Left renal pelvis (tissue), 4 donors: ENCODE measurements at places on chromosomes 5 and 9. TPM values are rescaled to one million over a fixed set of nuclear protein-coding genes. Genes with fewer than 3 reads are reported as not detected.

GRCh38 chr5:147234825-147235635 lies at the start of gene STK32A:
Gene STK32A (plus strand): TSS chr5:147235026. CDS start chr5:147239635, 4,609 bp downstream.
- peak; percentile 63 for DNase-seq

DNA sequence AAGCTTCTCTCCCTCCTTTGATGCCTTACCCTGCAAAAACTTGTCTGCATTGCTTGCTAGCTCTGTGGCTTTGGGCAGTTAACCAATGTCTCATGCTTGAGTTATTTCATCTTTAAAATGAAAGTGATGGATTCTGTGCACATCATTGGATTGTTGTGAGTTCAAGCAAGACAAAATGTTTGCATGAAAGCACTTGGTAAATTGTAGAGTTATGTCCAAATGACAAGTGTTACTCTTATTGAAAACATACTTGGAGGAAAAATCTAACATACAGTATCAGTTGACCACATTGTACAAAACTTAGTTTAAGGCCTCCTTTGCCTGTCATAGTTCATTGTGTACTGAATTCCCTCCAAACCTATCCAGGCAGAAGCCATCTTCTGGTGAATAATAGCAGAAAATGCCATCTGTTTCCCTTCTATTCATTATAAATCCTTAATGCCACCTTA lies 30.0 kb downstream of the TGFBR1 start:
- DNase-seq, result no peak

GRCh38 chr9:4805191-4805918 lies 12.6 kb downstream of the RCL1 start:
- DNase-seq, result no peak

GRCh38 chr5:174310706-174311105 lies 265.2 kb downstream of the NSG2 start:
- no peak for DNase-seq

GRCh38 chr5:1420211-1421195 lies 24.7 kb downstream of the SLC6A3 start:
- no peak for DNase-seq

- DNase-seq, result no peak
Measured at GRCh38 chr5:150469718-150470469, 20.4 kb upstream of the RPS14 start.

DNA sequence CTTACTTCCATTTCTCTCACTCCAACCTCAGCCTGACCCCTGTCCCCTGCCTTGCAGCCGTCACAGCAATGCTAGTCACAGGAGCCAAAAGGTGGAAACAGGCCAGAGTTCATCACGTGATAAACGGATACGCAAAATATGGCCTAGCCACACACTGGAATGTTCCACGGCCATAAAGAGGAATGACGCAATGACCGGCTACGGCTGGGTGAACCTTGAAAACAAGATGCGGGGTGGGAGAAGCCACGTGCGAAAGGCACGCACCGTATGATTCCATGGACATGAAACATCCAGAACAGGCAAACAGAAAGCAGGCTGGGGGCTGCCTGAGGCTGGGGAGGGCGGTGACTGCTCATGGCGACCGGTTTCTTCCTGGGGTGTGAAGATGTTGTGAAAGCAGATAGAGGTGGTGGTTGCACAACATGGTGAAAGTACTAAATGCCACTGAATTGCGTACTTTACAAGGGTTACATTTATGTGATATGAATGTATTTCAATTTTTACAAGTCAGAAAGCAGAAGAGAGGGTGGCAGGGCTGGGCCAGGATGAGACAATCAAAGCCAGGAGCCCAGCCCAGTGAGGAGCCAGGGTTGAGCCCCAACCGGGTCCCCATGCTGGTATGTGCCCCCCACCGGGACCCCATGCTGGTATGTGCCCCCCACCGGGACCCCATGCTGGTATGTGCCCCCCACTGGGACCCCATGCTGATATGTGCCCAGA lies 117.8 kb upstream of the SARDH start:
- peak; percentile 60 for DNase-seq

- no peak for DNase-seq
Measured at GRCh38 chr5:115624994-115625393, 842 bp downstream of the TMED7 start.

GRCh38 chr5:14266686-14267085 lies 123.5 kb downstream of the TRIO start:
- no peak for DNase-seq

DNA sequence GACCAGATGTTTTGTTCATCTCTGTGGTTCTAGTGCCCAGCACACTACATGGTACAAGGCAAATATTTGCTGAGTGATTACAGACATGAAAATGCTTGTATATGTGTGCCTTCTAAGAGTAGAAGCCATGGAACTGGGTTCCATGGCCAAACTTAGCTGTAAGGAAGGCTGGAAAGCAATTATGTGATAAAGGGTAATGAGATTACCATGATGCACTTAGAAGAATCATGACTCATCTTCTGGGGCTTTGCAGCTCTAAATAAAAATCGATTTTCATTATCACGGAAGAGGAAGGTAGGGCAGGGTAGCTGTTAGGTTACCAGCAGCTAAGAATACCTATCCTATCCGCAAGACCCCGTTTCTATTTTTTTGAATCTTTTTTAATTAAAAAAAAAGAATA lies 28.0 kb downstream of the RFK start:
- no peak for DNase-seq

- DNase-seq, result no peak
Measured at GRCh38 chr5:156934450-156935211, 28.4 kb downstream of the TIMD4 start.

GRCh38 chr5:113487416-113487780 lies 855 bp downstream of the MCC start:
- DNase-seq, result peak; percentile 14

DNA sequence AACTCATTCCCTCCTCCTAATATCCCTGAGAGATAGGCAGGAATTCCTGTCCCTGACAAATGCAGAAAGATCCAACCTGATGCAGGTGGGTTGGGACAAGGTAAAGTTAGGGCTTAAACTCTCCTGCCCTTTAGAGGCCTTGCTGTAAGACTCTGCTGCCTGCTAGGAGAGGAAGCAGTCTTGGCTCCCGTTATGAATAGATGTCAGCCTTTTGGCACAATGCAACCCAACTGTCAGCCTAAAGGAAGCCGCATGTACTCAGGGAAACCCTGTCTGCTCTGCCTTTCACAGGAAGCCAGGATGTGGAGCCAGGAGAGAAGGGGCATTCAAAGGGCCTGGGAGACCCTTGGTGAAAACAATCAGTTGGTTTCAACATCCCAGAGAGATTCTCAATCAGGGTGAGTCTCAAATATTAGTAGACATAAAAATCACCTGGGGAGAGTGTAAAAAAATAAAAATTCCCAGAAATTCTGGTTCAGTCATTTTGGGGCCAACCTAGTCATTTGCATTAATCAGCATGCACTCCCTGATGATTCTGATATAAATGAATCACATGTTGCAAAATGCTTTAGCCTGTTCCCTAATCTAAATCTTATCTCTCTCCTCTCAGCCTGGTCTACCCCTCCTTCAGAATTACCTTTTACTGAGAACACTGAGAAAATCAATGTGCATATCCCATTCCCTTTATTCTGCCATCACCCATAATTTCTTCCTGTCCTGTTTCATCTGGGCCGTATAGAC lies 136.2 kb upstream of the TRIM32 start:
- no peak for DNase-seq

- no peak for DNase-seq
Measured at GRCh38 chr5:6307304-6307703, 71.0 kb downstream of the MED10 start.

- no peak for DNase-seq
Measured at GRCh38 chr9:22595805-22596204, 149.2 kb downstream of the DMRTA1 start.

GRCh38 chr5:137613554-137614265 lies 114.6 kb upstream of the SPOCK1 start:
- DNase-seq, result no peak

DNA sequence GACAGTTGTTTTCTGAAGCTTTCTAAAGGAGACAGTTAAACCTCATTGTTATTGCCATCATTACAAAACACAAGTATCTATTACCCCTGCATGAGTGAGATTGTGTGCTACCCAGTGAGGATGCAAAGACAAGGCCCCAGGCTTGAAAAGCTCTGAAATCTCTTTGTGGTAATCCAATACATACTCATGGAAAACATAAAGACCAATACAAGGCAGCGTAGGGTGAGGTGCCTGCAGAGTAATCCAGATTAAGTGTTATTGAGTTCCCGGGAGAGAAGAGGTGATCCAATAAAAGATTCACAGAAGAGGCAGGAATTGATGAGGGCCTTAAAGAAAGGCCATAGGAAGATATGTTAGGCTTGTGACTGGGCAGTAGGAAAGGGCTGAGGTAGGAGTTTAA lies 150.1 kb downstream of the MEF2C start:
- DNase-seq, result no peak

GRCh38 chr9:36400332-36401163 lies 479 bp upstream of the RNF38 start:
- no peak for DNase-seq

- DNase-seq, result no peak
Measured at GRCh38 chr5:60207040-60207439, 313.5 kb upstream of the PDE4D start.

DNA sequence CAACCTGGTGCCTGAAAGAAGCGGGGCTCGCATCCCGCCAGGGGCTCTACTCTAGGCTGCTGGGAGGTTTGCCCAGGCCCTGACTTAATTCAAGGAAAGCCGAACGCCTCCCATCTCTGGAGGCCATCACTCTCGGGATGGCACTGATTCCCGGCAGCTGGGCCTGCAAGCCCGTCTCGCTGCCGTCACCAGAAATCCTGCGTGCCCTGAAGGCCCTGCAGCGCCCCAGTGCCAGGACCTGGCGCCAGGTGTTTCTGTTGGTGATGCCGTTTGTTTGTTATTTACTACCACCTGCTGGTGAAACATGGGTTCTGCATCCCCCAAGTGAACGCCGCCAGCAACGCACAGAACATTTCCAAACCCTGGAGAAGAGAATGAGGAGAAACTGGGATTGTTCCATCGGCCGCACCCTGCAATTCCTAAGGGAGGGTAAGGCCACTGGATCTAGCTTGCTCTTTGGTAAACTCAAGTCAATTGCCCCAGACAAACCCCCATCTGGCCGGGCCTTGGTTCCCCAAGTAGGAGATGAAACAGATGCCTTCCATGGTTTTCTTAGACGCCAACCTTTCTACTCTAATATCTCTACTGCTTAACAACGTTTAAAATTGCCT lies 77.9 kb downstream of the AK8 start:
- no peak for DNase-seq

- no peak for DNase-seq
Measured at GRCh38 chr9:79143211-79143610, 428.6 kb upstream of the TLE4 start.

DNA sequence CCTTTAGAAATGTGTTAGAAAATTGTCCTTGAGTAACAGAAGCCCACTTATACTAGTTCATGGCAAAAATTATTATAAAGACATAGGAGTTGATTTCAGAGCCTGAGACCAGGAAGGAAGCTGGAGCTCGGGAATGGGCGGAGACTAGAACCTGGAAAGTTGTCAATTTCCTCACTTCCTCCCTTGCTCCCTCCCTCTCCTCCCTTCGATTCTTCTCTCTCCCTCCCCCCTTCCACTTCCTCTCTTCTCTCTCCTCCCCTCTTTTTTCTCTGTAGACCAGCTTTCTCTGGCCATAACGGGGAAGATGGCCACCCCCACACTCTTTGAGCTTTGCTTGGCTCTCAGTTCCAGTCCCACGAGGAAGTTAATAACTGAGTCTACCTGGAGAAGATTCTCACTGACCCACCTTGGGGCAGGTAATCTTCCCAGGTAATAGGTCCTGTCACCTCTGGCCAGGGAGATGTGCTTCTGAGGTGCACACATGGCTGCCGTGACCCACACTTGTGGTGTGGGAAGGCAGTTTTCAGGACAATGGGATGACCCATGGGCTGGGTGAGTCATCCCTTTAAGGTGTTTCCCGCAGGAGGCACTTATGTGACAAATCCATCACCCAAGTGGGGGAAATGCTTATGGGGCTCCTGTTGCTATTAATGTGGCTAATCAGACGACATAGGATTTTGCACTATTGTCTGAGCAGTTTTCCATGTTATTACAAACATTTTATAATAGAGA lies 78.7 kb downstream of the HSPA4 start:
- DNase-seq, result no peak

- no peak for DNase-seq
Measured at GRCh38 chr5:132468656-132469379, 21.8 kb downstream of the IRF1 start.

DNA sequence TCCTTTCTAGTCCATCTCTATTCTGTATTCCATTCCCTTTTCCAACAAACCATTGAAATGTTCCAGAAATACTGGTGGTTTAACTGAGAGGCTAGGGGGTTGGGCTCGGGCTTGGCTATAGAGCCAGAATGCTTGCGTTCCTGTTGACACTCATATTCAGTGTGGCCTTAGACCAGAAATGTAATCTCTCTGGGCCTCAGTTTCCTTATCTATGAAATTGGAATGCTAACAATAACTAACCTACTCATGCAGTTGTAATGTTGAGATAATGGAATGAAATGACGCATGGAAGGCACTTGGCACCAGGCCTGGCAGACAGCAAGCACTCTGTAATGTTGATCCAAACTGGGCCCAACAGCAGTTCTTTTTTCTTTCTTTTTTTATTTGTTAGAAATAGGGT lies 26.8 kb downstream of the JADE2 start:
- DNase-seq, result no peak

DNA sequence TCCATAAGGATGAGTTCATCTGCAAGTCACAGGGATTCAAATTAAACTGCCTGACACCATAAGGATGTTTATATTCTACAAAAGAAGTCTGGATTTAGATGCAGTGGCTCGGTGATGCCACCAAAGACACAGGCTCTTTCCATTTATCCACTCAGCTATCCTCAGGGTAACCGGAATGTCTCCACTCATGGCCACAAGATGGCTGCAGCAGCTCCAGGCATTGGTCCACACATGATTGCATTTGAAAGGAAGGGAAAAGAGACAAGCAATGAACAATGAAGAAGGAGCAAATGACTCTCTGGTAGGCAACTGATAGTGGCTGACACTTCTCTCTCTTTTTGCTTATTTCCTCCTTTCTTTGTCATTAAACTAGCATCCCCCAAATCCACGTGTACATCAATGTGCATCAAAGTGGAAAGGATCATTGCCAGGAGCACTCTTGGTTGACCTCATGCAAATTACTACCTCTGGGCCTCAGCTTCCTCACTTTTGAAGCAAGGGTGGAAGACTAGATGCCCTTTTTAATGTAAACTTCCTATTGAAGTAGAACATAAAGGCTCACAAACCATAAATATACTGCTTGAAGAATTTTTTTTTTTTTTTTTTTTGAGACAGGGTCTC lies 7.2 kb upstream of the SNX30 start:
- no peak for DNase-seq

Gene NEUROG1
- polyA plus RNA-seq, result not detected

Gene CDC14B
- 12.7 TPM for polyA plus RNA-seq

Gene LCN9
- not detected for polyA plus RNA-seq

Gene URM1
- 48.5 TPM for polyA plus RNA-seq

Gene IL9
- polyA plus RNA-seq, result not detected

Gene SLC4A9
- polyA plus RNA-seq, result 13.8 TPM

Gene CTNND2
- 2.9 TPM for polyA plus RNA-seq

Gene GCNT1
- polyA plus RNA-seq, result 4.8 TPM

Gene TMEM141
- polyA plus RNA-seq, result 64.1 TPM

Gene CANX
- polyA plus RNA-seq, result 469 TPM

Gene ESM1
- 1.4 TPM for polyA plus RNA-seq

Gene TRPM3
- 14.6 TPM for polyA plus RNA-seq

Gene ITK
- polyA plus RNA-seq, result 0.17 TPM

Gene OR1Q1
- polyA plus RNA-seq, result not detected

Gene OTULIN
- polyA plus RNA-seq, result 20.5 TPM
